Activated T-helper 2 cell treated with anti-CD3 and anti-CD28 coated beads, Interferon-gamma antibody, Interleukin-2, Interleukin-4, amounts not matched to agents 10 μg/mL and 5 μg/mL and 100 μg/mL, durations not matched to agents 14 hours and 24 hours and 36 hours (primary cell): ENCODE measurements at places on chromosomes 11 and 22. TPM values are rescaled to one million over a fixed set of nuclear protein-coding genes. Genes with fewer than 3 reads are reported as not detected.

The PKDREJ gene
- not detected in 2 replicates for total RNA-seq

The C11orf16 gene
- not detected in 2 replicates for total RNA-seq

The CADM1 gene
- total RNA-seq, result 1.7 and 2.9 TPM in 2 replicates

The GPR83 gene
- 0.05 TPM in 1 of 2 replicates, not detected in the other for total RNA-seq

The OR51E2 gene
- not detected in 2 replicates for total RNA-seq

The HIPK3 gene
- total RNA-seq, result 38.2 and 40.4 TPM in 2 replicates

The RAG2 gene
- not detected in 2 replicates for total RNA-seq

The NRIP3 gene
- 5.0 and 5.5 TPM in 2 replicates for total RNA-seq

The DGAT2 gene
- 2.6 and 3.0 TPM in 2 replicates for total RNA-seq

The OR51B2 gene
- total RNA-seq, result not detected in 2 replicates

The ANO9 gene
- total RNA-seq, result 35.4 and 36.9 TPM in 2 replicates

The OR2D2 gene
- 0.94 and 1.4 TPM in 2 replicates for total RNA-seq

The TMPRSS6 gene
- total RNA-seq, result 9.2 and 10.2 TPM in 2 replicates

The RELA gene
- 86.9 and 89.3 TPM in 2 replicates for total RNA-seq

The RFPL1 gene
- not detected in 2 replicates for total RNA-seq

The VSIG2 gene
- total RNA-seq, result not detected in 2 replicates

The MADD gene
- 83.2 and 89.4 TPM in 2 replicates for total RNA-seq

The OR4S2 gene
- total RNA-seq, result not detected in 2 replicates

The SDHD gene
- total RNA-seq, result 81.7 and 91.0 TPM in 2 replicates

The GAL3ST1 gene
- total RNA-seq, result not detected in 2 replicates

The GSTT2B gene
- total RNA-seq, result 0.46 and 0.66 TPM in 2 replicates

The SERHL2 gene
- 1.8 and 2.2 TPM in 2 replicates for total RNA-seq

The YAP1 gene
- not detected in 2 replicates for total RNA-seq

The PACS1 gene
- 75.6 and 83.7 TPM in 2 replicates for total RNA-seq

The KDM4E gene
- total RNA-seq, result not detected in 2 replicates

The OTUB1 gene
- total RNA-seq, result 107 and 110 TPM in 2 replicates

The HBG1 gene
- total RNA-seq, result not detected in 2 replicates

The RANBP1 gene
- 444 and 452 TPM in 2 replicates for total RNA-seq

The C11orf24 gene
- total RNA-seq, result 32.7 and 34.2 TPM in 2 replicates

The CDON gene
- total RNA-seq, result 3.2 and 3.5 TPM in 2 replicates

The RBM4B gene
- 16.5 and 18.4 TPM in 2 replicates for total RNA-seq

The CRYBB3 gene
- 0.21 and 0.23 TPM in 2 replicates for total RNA-seq

The TBX1 gene
- total RNA-seq, result 0.09 and 0.32 TPM in 2 replicates

The ALG9 gene
- total RNA-seq, result 33.4 and 39.5 TPM in 2 replicates

The OR6A2 gene
- total RNA-seq, result 0.32 and 0.53 TPM in 2 replicates

The TRIM48 gene
- total RNA-seq, result not detected in 2 replicates

The KCNK4 gene
- total RNA-seq, result not detected in 2 replicates

The LRRC74B gene
- 0.23 TPM in 1 of 2 replicates, not detected in the other for total RNA-seq

The PNPLA5 gene
- not detected in 2 replicates for total RNA-seq

The LRP5 gene
- total RNA-seq, result 9.4 and 11.1 TPM in 2 replicates

The PNPLA3 gene
- 1.3 and 1.7 TPM in 2 replicates for total RNA-seq

The OR51B4 gene
- not detected in 2 replicates for total RNA-seq

The OR51B5 gene
- not detected in 2 replicates for total RNA-seq

The UPK3A gene
- not detected in 2 replicates for total RNA-seq

The ADAMTS15 gene
- not detected in 2 replicates for total RNA-seq

The CARNS1 gene
- total RNA-seq, result 0.51 and 0.68 TPM in 2 replicates

The SLC6A5 gene
- not detected in 2 replicates for total RNA-seq

The MS4A4A gene
- total RNA-seq, result not detected in 2 replicates

The SMC1B gene
- total RNA-seq, result 0.50 and 0.80 TPM in 2 replicates

The MISFA gene
- 2.0 and 3.0 TPM in 2 replicates for total RNA-seq
